Breast epithelium (tissue), 4 donors: ENCODE measurements at places on chromosomes 3 and 15.

DNA sequence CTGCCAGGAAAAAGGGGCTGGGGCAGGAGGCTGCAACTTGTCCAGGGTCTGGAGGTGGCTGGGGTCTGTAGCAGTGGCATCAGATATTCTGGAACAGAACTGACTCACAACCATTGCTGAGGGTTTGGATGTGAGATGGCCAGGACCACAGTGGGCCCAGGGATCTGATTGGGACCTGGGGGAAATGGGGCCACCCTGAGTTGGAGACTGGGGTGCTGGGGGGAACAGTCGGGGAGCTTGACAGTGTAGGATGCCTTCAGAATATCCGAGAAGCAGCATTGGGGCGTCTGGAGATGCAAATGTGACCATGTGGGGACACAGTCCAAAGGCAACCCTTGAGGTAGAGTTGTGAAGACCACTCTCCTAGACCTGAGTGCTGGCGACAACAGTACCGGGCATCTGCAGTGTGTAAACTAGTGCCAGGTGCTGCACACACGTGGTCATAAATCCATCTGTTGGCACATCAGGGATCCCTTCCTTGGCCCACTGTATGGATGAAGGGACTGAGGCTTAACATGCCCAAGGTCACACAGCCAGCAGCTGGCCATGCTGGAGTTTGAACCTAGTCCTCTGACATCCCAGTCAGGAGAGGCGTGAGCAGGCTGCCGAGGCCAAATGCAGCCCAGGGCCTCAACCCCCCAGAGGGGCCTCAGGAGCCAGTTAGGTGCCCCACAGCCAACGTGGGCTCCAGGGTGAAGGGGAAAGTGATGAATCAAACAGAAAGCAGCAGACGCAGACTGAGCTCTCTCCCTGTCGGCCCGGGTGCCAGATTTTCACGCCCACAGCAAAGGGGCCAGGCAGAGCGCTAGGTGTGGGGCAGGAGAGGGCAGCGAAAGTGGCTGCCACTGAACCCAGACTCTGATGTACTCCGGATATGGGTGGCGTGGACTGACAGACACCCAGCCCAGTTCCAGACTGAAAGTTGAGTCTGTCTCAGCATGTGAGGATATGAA lies 18.8 kb downstream of the HEMK1 start:
- DNase-seq = no peak

GRCh38 chr3:128357538-128357937 lies 109.2 kb downstream of the DNAJB8 start:
- no peak for DNase-seq

GRCh38 chr3:70606018-70606417 lies 293.6 kb upstream of the MDFIC2 start:
- no peak for DNase-seq

- no peak for DNase-seq
Observed at GRCh38 chr3:44066806-44067205, 174.9 kb upstream of the TOPAZ1 start.

GRCh38 chr3:174536319-174536718 lies 322.8 kb upstream of the NAALADL2 start:
- DNase-seq = no peak

DNA sequence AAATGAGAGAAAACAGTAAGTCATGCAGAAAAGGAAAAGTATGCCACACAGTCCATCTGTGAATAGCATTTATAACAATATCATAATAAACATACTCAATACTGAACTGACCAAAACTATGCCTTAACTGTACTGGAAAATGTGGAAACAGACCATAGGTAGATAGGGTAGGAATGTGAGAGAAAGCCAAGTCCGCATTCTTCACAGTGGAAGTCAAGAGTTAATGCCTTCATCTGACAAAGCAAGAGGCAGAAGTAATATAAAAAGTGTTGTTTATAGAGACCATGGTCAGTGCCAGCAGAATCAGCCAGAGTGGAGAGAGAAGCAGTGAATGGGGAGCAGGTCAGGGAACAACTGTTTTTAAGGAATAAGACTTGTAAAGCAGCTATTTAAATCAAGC lies 52.3 kb downstream of the KBTBD12 start:
- no peak for DNase-seq

DNA sequence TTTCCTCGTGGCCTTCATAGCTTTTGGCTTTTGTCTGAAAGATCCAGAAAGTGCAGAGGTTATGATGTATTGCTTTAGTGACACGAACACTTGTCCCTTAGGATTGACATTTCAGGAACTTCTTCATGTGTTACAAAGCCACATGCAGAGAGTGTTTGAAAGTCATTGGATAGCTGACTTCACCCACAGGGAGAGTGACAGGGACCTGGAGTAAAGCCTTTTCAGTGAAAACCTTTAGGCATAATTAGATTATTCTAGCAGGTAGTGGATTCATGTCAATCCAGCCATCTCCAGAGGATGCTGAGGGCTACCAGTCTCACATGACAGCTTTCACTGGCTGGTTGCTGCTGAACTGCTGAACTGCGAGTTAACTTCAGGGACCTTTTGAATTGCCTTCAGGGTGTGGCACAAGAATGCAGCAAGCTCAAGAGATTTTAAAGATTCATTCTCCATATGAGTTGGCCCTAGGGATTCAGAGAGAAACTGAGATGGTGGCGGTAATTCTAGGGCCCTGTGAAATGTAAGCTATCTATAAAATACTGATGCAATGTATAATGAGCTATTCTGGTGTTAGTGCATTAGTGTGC lies 267.0 kb upstream of the GOLIM4 start:
- no peak for DNase-seq
